ENCODE measurements at places on chromosomes 16 and 17.

- DNase-seq = no peak
Observed at GRCh38 chr16:55324285-55325079, 479 bp downstream of the IRX6 start.

GRCh38 chr17:82154881-82155331, 56.9 kb upstream of the FASN start:
- DNase-seq = no peak

DNA sequence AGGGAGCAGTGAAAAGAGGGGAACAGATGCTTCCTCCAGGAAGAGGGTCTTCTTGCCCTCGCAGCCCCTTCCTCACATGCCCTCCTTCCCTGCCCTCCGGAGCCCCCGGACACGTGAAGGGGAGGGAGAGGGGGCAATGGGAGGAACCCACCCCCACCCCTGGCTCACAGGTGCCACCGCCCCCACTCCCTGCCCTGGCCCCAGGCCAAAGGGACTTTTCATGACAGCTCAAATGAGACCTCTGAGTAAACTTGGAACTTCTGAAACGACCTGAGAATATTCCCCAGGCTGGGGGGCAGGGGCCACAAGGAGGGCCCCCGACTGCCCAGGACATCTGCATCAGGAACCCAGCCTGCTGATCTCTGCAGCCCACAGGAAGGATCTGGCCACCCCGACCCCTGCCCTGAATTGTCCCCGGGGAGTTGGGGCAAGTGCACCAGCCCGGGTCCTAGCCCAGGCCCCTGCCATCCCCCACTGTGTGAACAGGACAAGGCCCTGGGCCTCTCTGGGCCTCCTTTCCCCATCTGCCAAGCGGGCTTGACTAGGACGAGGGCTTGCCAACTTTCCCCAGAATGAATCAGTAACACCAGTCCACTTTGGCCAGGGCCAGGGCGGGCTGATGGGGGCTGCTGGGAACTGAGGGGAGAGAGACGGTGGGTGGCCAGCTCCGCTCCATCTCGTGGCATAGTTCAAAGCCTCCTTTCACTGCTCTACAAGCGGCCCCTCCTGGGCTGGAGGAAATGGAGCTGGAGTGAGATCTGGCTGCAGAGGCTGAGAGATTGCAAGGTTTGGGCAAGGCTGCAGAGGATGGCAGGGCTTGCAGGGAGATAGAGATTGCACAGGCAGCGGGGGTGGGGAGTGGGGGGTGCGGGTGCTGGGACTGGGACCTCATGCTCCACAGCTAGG, 3.8 kb downstream of the IL21R start:
- DNase-seq = no peak

DNA sequence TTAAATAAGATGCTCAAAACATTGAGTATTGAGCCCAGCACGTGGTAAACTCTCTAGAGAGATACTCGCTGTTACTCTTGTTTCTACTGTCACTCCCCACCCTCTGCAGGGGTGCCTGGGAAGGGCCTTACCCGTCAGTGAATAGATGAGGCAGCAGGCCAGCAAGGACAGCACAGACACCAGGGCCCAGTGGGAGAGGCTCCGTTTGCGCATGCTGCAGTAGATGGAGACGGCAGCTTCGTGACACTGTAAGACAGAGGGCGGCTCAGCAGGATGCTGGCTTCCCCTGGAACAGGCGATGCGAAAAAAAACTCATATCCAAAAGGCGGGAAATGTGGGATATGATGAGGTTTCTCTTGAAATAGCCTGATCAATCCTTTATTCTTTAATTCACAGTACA, 20.0 kb downstream of the SLC38A8 start:
- no peak for DNase-seq

DNA sequence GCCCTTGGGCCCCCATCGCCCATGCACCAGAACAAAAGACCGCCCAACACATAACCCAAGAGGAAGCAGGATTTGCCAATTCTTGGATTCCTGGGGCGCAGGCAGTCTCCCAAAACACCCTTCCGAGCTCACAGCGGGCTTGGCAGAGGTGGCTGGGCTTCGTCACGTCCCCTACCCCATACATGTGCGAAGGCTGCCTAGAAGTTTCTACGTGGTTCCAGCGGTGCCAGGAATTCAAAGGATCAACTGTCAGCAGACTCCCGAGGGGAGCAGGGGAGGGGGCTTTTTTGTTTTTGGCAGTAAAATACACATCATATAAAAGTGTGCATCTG, 80.8 kb upstream of the PLCG2 start:
- no peak for DNase-seq
